HFFc6 (cell line): ENCODE measurements at places on chromosomes 3 and 15. TPM values are rescaled to one million over a fixed set of nuclear protein-coding genes. Genes with fewer than 3 reads are reported as not detected.
A peak's percentile ranks its signal among the peaks of the same experiment; 100 is the strongest.

- no peak overlapping the region for H3K4me3 ChIP-seq
- no peak overlapping the region for H3K27ac ChIP-seq
- peaks cover 16% of the 10 kb centered on the region for H3K4me1 ChIP-seq
- no peaks in the 10 kb centered on the region for H3K27me3 ChIP-seq
- H3K36me3 ChIP-seq, result peaks cover 25% of the 10 kb centered on the region
Measured at GRCh38 chr15:52350423-52350822, 54.8 kb upstream of the MYO5C start.

DNA sequence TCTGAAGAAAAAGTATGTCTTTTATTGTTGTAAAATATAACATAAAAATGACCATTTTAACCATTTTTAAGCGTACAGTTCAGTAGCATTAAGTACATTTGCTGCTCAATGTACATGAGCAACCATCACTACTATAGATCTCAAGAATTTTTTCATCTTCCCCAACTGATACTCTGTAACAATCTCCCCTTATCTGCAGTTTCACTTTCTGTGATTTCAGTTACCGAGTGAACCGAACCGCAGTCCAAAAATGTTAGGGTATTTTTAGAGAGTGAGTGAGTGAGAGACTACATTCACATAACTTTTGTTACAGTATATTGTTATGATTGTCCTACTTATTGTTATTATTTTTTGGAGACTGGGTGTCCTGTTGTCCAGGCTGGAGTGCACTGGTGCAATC lies 9.0 kb upstream of the SLC25A26 start:
- H3K4me3 ChIP-seq, result no peak overlapping the region
- H3K27me3 ChIP-seq, result peaks cover 12% of the 10 kb centered on the region
- no peaks in the 10 kb centered on the region for H3K36me3 ChIP-seq
- no peak for DNase-seq
- no peaks in the 10 kb centered on the region for H3K4me1 ChIP-seq
- no peak overlapping the region for H3K27ac ChIP-seq

RGMA gene
- 0.18 to 0.26 TPM in 2 of 3 replicates, not detected in the other for total RNA-seq

ZNF660 gene
- total RNA-seq, result 0.05 TPM in 1 of 3 replicates, not detected in the others

- H3K4me1 ChIP-seq, result no peaks in the 10 kb centered on the region
- no peak overlapping the region for H3K27ac ChIP-seq
- no peak overlapping the region for H3K4me3 ChIP-seq
- H3K36me3 ChIP-seq, result no peaks in the 10 kb centered on the region
- H3K27me3 ChIP-seq, result no peaks in the 10 kb centered on the region
Measured at GRCh38 chr3:84836961-84837360, 121.8 kb upstream of the CADM2 start.

CRYGS gene
- 0.80 to 1.1 TPM (median 0.87 TPM) in 3 replicates for total RNA-seq

GRCh38 chr3:143201870-143202752 lies 82.5 kb downstream of the CHST2 start:
- H3K27me3 ChIP-seq, result peaks cover 1% of the 10 kb centered on the region; the same call in 1 of the 2 replicates
- no peak overlapping the region for H3K4me3 ChIP-seq
- H3K36me3 ChIP-seq, result no peaks in the 10 kb centered on the region
- DNase-seq, result no peak
- H3K27ac ChIP-seq, result no peak overlapping the region
- peaks cover 56% of the 10 kb centered on the region for H3K4me1 ChIP-seq

LRRIQ4 gene
- not detected in 3 replicates for total RNA-seq

GRCh38 chr15:44148580-44148979 lies 46.5 kb downstream of the FRMD5 start:
- peaks cover 6% of the 10 kb centered on the region; the same call in 1 of the 2 replicates for H3K4me1 ChIP-seq
- H3K4me3 ChIP-seq, result no peak overlapping the region
- H3K27ac ChIP-seq, result no peak overlapping the region
- no peak for DNase-seq

DNA sequence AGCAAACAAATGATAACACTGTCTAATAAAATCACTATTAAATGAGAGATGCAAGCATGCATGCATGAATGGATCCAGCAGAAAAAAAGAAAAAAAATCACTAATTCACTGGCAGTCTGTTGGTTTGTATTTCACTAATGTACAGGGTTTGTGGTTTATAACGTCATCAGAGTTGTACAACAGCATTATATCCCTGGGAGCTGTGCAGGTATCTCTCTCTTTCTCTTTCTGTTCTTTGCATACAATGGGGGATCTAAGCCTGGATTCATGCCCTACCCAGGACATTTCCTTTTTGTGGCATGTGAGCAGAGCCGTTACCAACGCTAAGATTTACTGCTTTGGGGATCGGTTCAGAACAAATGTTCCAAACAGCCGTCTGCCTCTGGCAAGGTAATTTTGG lies 229.5 kb downstream of the SOX2 start:
- no peak overlapping the region for H3K4me3 ChIP-seq
- no peak for DNase-seq
- H3K27ac ChIP-seq, result no peak overlapping the region
- no peaks in the 10 kb centered on the region for H3K4me1 ChIP-seq
- H3K27me3 ChIP-seq, result no peaks in the 10 kb centered on the region; the same call in 1 of the 2 replicates

GRCh38 chr3:139198186-139198585 lies 145.6 kb upstream of the MRPS22 start:
- H3K4me1 ChIP-seq, result peaks cover 23% of the 10 kb centered on the region
- H3K27ac ChIP-seq, result peak overlapping the region; percentile 72; the same call in 1 of the 2 replicates
- H3K27me3 ChIP-seq, result peaks cover 7% of the 10 kb centered on the region
- DNase-seq, result no peak
- no peak overlapping the region for H3K4me3 ChIP-seq
- no peaks in the 10 kb centered on the region for H3K36me3 ChIP-seq

GOLGA6B gene
- total RNA-seq, result not detected in 3 replicates

DNA sequence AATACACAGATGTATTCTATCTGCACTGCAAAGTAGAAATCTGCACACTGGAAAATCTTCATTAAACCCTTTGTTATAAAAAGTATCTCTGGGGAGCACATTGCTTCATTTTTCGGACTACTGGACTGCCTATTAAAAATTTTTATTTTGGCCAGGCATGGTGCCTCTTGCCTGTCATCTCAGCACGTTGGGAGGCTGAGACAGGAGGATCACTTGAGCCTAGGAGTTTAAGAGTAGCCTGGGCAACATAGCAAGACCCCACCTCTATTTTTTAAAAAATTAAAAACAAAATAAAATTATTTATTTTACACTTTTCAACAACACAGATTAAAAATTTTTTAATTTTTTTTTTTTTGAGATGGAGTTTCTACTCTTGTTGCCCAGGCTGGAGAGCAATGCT lies 6.0 kb downstream of the SERP1 start:
- DNase-seq, result no peak
- peaks cover 29% of the 10 kb centered on the region for H3K4me1 ChIP-seq
- no peaks in the 10 kb centered on the region for H3K27me3 ChIP-seq
- no peak overlapping the region for H3K4me3 ChIP-seq
- H3K36me3 ChIP-seq, result peaks cover 25% of the 10 kb centered on the region

RASGRP1 gene
- 0.31 to 0.83 TPM (median 0.47 TPM) in 3 replicates for total RNA-seq

- peaks cover 44% of the 10 kb centered on the region for H3K4me1 ChIP-seq
- no peak overlapping the region for H3K4me3 ChIP-seq
- H3K36me3 ChIP-seq, result peaks cover 31% of the 10 kb centered on the region
- DNase-seq, result no peak
Measured at GRCh38 chr3:100730524-100730923, 21.2 kb downstream of the TFG start.

LRTM1 gene
- not detected in 3 replicates for total RNA-seq

GRCh38 chr15:42503825-42504224 lies 8.4 kb downstream of the SNAP23 start:
- H3K4me1 ChIP-seq, result peaks cover 44% of the 10 kb centered on the region
- H3K27me3 ChIP-seq, result peaks cover 1% of the 10 kb centered on the region; the same call in 1 of the 2 replicates
- no peak overlapping the region for H3K27ac ChIP-seq
- no peak for DNase-seq

IL17RD gene
- total RNA-seq, result 0.03 to 0.13 TPM (median 0.05 TPM) in 3 replicates

DNA sequence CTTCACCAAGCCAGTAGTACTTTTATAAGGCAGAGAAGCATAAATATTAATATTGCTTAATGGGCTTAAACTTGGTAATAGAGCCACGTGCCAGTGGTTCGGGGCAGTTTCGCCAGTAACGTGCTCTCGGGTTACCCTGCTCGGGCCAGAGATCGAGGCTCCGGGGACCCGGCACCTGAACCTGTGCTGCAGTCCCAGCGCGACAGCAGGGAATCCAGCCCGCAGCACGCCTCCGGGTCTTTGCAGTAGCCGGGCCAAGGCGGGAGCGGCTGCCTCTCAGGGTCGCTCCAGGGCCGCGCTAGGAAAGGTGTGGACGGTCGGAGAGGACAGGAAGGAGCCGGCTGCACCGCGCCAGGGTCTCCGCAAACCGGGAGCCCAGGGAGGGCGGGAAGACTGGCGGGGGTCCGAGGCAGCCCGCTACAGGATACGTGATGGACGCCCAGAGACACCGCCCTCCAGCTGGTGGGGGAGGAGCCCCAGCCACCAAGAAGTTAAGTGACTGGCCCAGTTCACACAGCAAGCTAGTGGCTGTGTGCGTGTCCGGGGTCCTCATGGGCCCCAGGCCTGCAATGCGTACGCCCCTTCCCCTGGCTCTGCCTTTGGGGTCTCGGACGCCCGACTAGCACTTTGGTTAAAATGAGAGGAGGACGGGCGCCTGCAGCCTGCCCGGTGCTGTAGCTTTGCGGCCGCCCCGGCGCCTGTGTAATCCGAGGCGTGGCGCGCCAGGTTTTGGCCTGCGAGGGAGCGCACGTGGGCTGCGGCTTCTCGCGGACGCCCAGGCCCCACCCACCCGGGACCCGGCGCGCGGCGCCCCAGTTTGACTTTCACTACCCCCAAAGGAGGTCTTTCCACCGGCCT lies 1.2 kb upstream of the PDE8A start:
- H3K4me1 ChIP-seq, result peaks cover 37% of the 10 kb centered on the region
- peaks cover 7% of the 10 kb centered on the region for H3K27me3 ChIP-seq
- peak overlapping the region; percentile 95 for H3K4me3 ChIP-seq
- no peaks in the 10 kb centered on the region for H3K36me3 ChIP-seq

GRCh38 chr3:137171834-137172603 lies 214.2 kb downstream of the IL20RB start:
- H3K4me1 ChIP-seq, result no peaks in the 10 kb centered on the region
- H3K27ac ChIP-seq, result no peak overlapping the region
- H3K27me3 ChIP-seq, result no peaks in the 10 kb centered on the region; the same call in 1 of the 2 replicates
- no peaks in the 10 kb centered on the region for H3K36me3 ChIP-seq

SEMA3B gene
- total RNA-seq, result 23.2 and 26.6 TPM in 2 replicates

IQCH gene
- total RNA-seq, result 1.3 and 2.2 TPM in 2 replicates

DNA sequence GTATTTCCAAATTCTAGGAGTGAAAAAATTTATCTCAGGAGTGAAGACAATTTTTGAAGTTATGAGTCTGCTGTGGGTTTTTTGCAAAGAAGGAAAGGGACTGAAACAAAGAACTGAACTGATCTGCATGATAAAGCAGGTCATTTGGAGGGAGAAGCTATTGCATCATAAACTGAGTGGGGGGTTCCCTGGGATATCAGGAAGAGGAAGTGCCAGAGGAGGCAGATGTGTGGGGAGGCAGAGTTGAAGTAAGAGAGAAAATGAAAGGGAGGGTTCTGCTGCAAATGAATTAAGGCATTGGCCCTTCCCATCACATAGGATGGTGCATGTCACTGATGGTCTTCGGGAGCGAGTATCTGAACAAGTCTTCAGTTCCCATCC lies 379.2 kb downstream of the VPS13C start:
- H3K4me3 ChIP-seq, result no peak overlapping the region
- no peak overlapping the region for H3K27ac ChIP-seq
- peaks cover 5% of the 10 kb centered on the region; the same call in 1 of the 2 replicates for H3K36me3 ChIP-seq
- DNase-seq, result no peak
- peaks cover 2% of the 10 kb centered on the region; the same call in 1 of the 2 replicates for H3K27me3 ChIP-seq

DNA sequence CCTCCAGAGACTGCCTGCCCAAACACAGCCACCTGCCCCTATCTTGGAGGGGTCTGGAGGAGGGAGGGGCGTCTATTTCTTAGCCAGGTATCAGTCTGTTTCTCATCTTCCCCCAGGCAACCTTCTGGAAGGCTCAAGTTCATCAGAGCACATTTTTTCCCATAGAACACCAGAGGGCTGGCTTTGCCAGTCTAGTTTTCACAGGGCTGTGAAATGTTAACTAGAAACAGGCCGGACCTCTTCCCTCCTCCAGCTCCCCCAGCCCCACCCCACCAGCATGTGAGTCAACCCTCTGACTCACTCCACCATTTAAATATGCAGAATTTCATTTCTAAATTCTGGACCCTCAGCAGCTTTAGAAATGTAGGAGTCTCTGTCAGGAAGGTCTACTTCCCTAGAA lies 66.9 kb downstream of the SLCO2A1 start:
- peak overlapping the region; percentile 18; the same call in 1 of the 2 replicates for H3K27ac ChIP-seq
- DNase-seq, result peak; percentile 66
- no peaks in the 10 kb centered on the region for H3K36me3 ChIP-seq
- no peak overlapping the region for H3K4me3 ChIP-seq
- H3K27me3 ChIP-seq, result peaks cover 14% of the 10 kb centered on the region

MME gene
- 50.3 and 71.4 TPM in 2 replicates for total RNA-seq
